NCI-H2171 (cell line): ENCODE measurements at places on chromosomes 4 and X.

- no peak for DNase-seq
Measured at GRCh38 chr4:86896596-86896995, 4.4 kb upstream of the C4orf36 start.

- DNase-seq: no peak
Measured at GRCh38 chrX:16838202-16839066, 31.7 kb downstream of the RBBP7 start.

DNA sequence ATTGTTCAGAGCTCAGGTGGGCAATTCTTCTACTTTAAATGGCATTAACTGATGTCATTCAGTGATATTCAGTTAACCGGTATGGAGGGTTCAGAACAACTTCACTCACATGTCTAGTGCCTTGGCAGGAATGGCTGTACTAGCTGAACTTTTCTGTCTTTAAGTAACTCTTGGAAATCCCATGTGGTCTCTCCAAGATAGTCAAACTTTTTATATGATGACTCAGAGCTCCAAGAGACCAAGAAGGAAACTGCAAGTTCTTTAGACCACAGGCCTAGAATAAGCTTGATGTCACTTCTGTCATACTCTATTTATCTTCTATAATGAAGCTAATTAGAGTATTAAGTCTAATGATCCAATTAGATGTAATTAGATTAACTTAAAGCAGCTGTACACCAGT, 24.9 kb downstream of the LHFPL1 start:
- no peak for DNase-seq

DNA sequence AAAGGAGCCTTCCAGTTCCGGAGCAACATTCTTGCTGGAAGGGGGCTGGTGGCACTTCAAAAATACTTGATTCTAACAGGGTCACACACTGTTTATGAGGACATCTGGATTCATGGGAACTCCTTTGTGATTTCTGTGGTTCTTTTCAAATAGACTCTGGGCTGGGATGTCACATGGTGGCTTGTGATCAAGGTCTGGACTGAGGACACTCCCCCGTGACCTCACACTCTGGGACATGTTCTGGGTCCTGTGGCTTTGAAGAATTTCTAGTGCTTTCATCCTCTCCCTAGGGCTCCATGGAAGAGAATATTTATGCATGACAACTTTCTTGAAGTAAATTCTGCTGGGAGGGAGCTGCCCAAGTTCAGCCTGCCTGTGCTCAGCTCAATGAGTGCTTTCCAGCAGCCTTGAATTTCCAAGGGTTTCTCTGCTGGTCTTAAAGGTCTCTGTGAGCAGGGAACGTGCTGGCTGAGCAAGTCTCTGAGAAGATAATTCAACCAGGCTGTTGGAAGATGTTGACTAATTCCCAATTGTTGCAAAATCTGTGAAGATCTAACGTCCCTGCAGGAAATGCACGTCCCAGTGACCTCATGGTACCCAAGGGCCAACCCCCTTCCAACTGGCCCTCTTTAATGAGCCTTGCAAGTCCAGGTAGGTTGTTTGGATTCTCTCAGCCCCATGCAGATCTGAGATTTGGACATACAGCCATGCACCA, 36.3 kb downstream of the GPR143 start:
- no peak for DNase-seq

GRCh38 chr4:122099896-122100295, 52.2 kb upstream of the BLTP1 start:
- no peak for DNase-seq

- no peak for DNase-seq
Measured at GRCh38 chrX:53319614-53320542, 38.5 kb upstream of the IQSEC2 start.

- no peak for DNase-seq
Measured at GRCh38 chrX:150582338-150582948, 14.0 kb downstream of the MTM1 start.

DNA sequence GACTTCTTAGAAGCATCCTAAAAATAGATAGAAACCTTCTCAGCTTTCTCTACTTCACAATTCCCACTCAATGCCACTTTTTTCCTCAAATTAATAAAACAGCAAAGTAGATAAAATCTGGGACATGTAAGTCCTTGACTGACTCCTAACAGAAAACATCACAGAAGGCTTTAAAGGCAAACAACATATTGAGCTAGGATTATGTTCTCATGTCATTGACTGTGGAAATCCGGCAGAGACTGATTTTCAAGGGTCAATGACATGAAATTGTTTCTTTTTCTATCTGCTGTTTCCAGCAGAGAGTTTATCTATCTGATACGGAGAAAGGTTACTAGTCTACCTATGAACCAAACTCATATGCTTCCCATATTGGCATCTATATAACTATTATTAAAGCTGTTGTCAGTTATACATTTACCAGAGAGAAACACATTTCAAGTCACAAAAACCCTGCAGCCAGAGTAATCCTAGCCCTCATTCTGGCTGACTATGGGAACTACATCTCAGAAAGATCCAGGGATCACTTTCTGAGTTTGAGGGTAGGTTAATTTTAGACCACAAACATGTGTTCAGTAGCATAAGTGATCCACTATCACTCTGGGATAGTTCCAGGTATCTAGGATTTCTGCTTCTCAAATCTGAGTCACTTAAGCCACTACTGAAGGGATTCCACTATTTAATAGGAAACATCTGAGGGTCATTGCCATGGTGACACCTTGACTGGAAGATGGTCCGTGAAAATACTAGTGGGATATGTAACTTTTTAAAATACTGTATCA, 147.6 kb downstream of the PPP3CA start:
- no peak for DNase-seq

GRCh38 chrX:50447535-50447934, 23.1 kb downstream of the DGKK start:
- DNase-seq: no peak

DNA sequence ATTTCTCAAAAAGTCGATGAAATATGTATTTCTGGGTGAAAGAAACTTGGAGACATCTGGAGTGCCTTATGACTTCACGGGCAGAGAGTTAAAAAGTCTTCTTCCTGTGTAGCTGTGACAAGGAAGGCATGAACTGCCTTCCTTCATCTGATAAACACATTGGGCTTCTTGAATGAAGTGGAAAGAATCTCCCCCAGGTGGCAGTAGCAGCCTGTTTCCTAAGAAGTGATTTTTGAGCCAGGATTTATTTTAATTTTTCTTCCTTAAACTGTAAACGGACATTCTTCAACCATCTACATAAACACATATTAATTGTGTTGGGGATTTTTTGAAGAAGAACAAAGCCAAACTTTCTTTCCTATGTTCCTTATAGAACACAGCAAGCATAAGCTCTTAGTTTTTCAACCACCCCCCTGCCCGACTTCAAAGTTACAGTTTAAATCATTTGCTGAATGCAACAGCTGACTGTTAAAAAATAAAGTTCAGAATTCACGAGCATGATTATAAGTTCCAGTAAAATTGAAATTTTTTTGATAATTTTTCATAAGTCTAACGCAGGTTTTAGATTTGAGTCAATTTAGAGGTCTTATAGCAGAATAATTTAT, 980 bp upstream of the GIMD1 start:
- no peak for DNase-seq

DNA sequence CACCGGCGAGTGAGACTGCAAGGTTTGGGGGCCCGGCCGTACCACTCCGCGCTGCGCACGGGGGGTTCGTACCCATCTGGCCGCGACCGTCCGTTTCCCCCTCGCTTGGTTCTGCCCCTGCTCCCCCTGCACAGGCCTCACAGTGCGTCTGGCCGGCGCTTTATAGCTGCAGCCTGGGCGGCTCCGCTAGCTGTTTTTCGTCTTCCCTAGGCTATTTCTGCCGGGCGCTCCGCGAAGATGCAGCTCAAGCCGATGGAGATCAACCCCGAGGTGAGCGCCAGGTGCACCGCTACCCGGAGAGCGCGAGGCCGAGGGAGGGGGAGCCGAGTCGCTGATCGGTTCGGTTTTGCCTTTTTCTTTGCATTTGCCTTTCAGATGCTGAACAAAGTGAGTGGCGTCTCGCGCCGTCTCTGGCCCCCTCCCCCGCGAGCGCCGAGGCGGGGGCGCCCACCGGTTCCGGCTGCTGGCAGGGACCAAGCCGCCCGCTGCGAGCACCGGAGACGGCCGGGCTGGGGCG, at the start of gene UCHL1:
Gene UCHL1 (plus strand): TSS at position 189 of the 517 bp plus-strand sequence. CDS start 49 bp downstream, at position 238.
- DNase-seq: peak; percentile 75

GRCh38 chr4:80005863-80006262, 67.2 kb downstream of the ANTXR2 start:
- DNase-seq: no peak

DNA sequence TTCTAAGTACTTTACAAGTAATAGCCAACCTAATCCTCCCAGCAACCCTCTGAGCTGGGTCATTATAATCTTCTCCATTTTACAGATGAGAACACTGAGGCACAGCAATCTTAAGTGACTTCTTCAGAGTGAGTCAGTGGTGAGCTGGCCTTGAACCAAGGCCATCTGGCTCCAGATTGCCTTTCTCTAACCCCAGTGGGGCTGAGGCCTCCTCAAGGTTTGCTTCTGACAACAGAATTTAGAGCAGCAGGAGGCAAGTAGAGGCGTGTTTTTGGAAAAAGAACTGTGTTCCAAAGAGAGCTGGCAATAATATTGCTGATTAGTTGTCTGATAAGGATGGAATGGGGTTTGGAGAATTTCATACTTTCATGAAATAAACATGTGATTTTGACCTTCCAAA, 41.2 kb downstream of the PIR start:
- peak; percentile 65 for DNase-seq

GRCh38 chr4:169619518-169619957, 840 bp upstream of the CLCN3 start:
- peak; percentile 3 for DNase-seq

DNA sequence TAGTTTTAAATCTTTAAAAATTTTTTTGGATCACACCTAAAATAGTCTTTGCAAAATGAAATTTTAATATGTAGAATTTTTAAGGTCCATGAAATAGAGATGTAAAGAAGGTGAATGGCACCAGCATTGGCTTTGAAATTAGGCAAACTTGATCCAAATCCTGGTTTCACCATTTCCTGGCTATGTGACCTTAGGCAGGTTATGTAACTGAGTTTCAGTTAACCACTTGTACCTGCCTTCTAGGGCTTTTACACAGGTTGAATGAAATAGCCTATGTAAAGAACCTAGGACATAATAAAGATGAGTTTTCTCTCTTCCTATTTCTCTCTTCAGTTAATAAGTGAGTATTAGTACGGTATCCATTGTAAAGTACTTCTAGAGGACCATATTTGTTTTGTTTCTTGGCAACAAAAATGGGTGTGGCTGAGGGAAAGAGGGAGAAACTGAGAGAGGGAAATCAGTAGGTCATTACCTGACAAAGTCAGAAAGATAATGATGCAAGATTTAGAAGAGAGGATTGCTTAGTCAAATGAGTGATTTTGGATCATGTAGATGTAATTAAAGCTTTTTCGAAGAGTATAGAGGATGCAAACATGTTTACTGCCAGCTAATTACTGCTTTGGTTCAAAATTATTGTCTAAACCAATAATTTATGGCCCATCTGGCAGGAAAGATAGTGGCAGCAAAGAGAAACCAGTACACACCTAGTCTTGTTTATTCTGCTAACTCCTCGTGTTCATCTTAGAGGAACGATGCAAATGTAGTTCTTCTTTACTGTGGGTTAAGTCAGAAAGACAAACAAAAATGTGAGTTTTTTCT, 81.9 kb downstream of the PDLIM5 start:
- peak; percentile 0 for DNase-seq
